ENCODE measurements at places on chromosomes 7 and 10.

- no peak for DNase-seq
Measured at GRCh38 chr10:120392245-120392644, 64.8 kb upstream of the PLPP4 start.

GRCh38 chr10:35349389-35349915, 13.1 kb downstream of the CCNY start:
- no peak for DNase-seq

- DNase-seq = no peak
Measured at GRCh38 chr10:110957606-110958005, 38.2 kb downstream of the SHOC2 start.

GRCh38 chr7:51261117-51261835, 55.3 kb downstream of the COBL start:
- DNase-seq = no peak

DNA sequence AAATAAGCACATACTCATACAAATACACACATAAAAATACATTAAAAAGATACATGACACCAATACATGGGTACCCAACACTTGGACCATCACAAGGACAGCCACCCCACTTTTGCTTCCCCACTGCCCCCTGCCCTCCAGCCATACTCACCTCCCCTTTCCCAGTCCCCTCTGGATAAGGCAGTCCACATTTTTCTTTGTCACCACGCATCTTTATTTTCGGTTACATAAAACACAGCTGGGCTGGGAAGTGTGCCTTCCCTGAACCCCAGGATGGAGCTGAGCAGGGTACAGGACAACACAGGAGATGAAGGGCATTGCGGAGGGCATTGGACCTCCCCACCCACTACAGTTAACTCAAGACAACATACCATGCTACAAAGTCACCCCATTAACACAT, 1.1 kb upstream of the HOXA3 start:
- DNase-seq = no peak

DNA sequence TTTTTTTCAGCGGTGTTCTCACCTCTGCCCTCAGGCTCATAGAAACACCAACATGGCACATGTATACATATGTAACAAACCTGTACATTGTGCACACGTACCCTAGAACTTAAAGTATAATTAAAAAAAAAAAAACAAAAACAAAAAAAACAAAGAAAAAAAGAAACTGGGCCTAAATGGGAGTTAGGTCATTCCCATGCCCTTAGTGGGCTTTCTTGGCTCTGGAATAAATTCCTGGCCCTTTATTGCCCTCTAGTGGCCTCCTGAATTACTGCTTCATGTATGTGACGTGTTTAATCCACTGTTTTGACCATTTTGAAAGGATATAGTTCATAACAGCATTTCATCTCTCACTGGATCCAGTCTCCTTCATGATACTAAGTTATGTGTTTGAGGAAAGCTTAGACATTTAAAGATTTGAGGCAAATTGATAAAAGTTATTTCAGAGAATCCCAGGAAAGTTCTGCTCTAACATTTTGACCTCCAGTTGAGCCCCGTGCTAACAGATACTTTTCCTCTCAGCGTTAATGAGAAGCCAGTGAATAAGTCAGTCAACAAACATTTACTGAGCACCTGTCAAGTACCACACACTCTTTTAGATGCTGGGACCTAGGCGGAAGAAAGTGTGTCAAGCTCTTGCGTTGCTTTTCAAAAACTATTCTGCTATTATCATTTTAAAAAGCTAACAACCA, 54.7 kb upstream of the SYPL1 start:
- DNase-seq = peak; percentile 57

- peak; percentile 43 for DNase-seq
Measured at GRCh38 chr7:128791121-128791971, at the start of gene CCDC136. Gene CCDC136 (plus strand): TSS chr7:128791968. CDS start chr7:128792412, 444 bp downstream.

DNA sequence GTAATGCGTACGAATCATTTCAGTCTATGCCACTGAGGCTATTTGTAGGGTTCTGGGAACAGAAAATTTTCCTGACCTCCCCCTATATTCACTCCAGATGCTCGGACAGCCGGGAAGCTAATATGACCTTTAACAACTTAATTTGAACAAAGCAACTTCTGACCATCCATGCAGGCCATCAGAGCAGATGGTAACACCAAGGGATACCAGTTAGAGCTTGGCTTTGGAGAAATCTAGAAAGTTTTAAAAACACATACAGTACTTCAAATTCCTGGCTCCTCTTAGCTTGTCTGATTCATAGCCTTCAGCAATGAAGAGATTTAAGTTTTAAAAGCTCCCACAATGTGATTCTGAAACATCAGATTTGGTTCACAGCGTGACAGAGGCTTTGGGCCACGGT, 257.3 kb downstream of the GPAM start:
- no peak for DNase-seq

DNA sequence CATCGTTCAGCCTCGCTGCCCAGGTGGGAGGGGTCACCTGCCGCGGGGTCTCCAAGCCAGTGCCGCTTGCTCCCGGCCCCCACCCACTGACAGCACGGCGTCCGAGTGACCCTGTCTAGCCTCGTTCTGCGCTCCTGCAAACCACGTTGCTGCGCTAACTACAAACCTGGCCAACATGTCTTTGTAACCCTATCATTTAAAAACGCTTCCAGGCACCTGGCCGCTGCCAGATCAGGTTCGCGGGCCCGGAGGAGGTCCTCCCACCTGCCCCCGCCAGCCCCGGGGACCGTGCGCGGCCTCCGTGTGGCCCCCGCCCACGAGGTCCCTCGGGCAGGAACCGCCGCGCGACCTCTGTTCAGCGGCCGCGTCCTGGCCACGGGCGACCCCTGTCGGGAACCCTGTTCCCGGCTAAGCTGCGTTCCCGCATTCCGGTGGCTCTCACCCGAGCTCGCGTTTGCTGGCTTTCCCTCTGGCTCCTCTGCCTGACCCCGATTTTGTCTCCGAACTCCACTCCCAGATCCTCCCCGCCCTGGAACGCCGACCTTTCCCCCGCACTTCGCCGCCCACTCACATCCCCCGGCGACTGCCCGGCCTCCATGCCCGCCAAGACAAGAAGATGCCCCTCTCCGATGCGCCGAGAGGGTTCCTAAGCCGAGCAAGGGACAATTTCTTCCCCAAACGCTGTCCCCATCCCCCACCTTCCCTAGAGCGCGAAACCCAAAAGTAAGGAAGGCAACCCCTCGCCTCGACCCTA, 2.4 kb downstream of the SFMBT2 start:
- DNase-seq = no peak

- DNase-seq = peak; percentile 30
Measured at GRCh38 chr10:32893434-32893833, 64.6 kb downstream of the ITGB1 start.

DNA sequence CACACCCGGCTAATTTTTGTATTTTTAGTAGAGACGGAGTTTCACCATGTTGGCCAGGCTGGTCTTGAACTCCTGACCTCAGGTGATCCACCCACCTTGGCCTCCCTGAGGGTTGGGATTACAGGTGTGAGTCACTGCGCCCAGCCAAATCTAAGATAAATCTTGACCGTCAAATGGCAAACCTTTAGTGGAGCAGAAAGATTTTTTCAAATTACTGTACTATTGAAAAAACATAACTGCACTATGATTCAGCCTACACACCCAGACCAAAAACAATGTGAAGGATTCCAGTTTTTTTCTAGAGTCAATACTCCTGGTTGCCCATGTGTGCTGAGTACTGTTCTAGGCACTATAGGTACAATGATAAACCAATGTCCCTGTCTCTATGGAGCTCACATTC, 33.9 kb upstream of the SVIL start:
- no peak for DNase-seq

DNA sequence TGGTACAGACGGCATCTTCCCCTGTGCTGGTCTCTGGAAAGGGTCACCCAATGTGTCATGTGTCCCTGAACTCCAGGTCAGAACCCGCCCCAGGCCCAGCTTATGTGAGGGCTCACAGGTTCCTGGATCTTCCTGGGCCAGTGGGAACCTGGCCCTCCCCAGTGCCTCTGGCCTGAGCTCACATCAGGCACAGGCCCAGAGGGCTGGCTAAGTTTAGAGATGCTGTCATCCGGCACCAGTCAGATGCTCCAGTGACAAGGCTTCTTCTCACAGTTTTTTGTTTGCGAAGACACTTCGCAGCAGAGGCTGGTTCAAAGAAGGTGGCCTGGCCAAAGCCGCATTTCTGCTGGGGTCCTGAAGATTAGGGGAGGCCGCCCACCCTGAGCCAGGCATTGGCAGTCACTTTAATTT, 11.8 kb downstream of the CAMK2B start:
- DNase-seq = no peak

GRCh38 chr7:159042103-159042502, 102.6 kb downstream of the VIPR2 start:
- DNase-seq = no peak

DNA sequence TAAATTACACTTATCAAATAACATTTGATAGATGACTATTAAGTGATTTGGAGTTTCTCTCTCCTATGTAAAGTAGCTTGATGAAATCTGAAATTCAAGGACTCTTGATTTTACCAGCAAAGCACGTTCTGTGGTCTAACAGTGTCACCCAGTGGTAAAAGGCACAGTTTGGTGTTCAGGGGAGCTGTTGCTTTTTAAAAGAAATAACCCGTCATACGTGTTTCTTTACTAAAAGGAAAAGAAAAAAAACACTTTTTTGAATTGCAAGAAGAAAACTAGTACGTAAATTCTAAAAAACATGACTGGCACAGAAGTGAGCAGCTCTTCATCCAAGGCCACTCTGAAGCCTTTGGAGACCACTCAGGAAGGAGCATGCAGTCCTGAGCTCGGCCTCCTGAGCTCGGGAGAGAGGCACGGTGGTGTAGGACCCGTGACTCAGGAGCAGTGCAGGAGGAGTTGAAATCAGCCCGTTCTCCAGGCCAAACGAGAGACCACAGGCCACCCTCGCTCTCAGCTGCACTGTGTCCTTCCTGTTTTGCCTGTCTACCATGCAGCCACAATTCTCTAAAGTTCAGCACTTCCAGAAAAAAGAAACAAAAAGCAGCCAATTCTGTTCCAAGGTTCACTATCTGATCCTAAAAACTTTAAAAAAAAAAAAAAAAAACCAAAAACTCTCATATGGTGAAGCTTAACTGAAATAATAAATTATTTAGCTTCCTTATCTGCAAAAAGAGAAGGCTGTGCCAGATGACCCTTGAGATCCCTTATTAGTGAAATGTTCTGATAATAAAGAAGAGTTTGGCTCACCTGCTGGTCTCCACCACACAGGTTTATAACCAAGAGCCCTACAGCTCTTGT, 212.6 kb upstream of the FRMD4A start:
- DNase-seq = no peak
